Kasumi-1 (cell line): ENCODE measurements at places on chromosomes 1 and 21.
A peak's percentile ranks its signal among the peaks of the same experiment; 100 is the strongest.

GRCh38 chr1:21278860-21279845 lies 11.1 kb downstream of the ECE1 start:
- DNase-seq, result no peak

GRCh38 chr1:207049974-207050391 lies 1.0 kb downstream of the YOD1 start:
- DNase-seq, result peak; percentile 81

- DNase-seq, result no peak
These were observed 134.4 kb downstream of the SDCCAG8 start for GRCh38 chr1:243390162-243390791.

- no peak for DNase-seq
These were observed 6.0 kb upstream of the STMN1 start for GRCh38 chr1:25912076-25912831.

- DNase-seq, result no peak
These were observed 21.3 kb downstream of the OVAAL start for GRCh38 chr1:180579961-180580611.

GRCh38 chr1:155652951-155653350 lies 35.6 kb downstream of the YY1AP1 start:
- no peak for DNase-seq

DNA sequence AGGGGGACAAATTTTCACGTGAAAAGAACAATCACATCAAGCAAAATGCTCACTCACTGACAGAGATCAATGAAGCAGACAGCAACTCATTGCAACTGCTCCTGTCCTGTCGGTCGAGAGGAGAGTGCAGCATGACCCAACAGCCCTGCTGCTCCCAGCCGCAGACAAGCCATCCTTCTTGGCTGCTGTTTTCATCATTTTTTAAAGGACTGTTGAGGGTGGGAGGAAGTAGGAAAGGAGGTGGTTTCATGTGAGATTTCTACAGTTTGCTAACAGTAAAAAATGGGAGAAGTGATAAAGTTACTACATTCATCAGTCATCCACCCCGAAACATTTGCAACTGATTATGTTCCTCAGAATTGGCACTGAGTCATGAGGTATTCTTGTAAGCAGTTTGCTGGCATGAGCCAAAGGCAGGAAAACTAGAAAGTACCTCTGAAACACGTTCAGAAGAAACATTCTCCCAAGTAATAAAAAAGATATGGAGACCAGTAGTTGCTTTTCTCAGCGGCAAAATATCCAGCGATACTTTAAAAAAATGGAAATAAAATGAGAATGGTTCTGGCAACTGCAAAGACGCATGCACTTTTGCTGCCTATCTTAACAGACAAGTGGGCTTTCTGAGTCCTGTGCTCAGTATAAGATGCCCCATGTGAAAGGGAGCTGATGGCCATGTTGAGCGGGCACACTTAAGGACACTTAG lies 72.0 kb upstream of the CLDN14 start:
- peak; percentile 6 for DNase-seq
